Right lung (tissue), 10 donors: ENCODE measurements at places on chromosomes 11 and 22.
A peak's percentile ranks its signal among the peaks of the same experiment; 100 is the strongest.

GRCh38 chr22:37080438-37080837, 28.9 kb downstream of the KCTD17 start:
- DNase-seq: no peak

GRCh38 chr11:57458060-57458409, 2.3 kb upstream of the RTN4RL2 start:
- no peak for DNase-seq

- DNase-seq: no peak
Measured at GRCh38 chr11:48172818-48173609, 43.6 kb upstream of the OR4B1 start.

DNA sequence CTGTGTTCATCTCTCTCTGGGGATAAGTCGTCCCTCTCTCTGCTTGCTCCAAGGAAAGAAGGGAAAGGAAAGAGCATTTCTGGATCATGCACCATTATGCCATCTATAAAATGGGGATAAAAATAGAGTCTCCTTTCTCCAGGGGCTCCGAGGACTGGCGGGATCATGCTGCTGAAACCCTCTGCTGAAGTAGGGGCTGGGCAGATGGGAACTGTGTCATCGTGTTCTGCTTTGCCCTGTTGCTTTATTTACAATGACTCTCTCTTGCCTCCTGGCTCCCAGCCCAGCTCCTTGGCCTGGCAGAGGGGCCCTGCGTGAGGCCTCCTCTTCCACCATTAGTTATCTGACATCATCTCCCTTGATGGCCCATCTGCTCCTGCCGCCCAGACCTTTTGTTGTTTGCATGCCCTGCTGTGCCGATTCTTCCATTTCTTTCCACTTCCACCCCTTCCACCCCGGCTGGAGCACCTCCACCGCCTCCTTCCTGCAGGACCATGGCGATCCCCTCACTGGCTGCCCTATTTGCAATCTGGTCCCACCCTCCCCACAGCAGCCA, 200.9 kb downstream of the MYO18B start:
- DNase-seq: no peak

- no peak for DNase-seq
Measured at GRCh38 chr11:77747381-77747969, 73.0 kb downstream of the RSF1 start.

GRCh38 chr11:118071416-118072030, 5.4 kb upstream of the TMPRSS4 start:
- DNase-seq: no peak

DNA sequence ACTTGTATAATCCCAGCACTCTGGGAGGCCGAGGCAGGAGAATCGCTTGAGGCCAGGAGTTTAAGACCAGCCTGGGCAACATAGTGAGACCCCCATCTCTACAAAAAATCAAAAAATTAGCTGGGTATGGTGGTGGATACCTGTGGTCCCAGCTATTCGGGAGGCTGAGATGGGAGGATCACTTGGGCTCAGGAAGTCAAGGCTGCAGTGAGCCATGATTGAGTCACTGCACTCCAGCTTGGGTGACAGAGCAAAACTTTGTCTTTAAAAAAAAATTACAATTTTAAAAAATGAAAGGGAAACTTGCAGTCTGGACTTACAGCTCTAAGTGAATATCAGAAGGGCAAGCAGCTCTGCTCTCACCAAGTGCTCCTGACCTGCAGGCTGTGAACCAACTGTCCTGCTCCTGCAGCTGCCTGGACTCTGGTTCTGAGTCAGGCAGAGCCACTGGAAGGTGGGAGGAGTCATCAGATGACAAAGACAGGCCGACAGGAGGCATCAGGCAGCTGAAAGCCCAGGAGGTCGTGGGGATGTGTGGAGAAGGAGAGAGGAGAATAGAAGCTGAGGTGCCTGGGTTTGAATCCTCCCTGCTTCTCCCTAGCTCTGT, 9.6 kb downstream of the SMTNL1 start:
- no peak for DNase-seq

GRCh38 chr11:28539239-28540030, 431.2 kb downstream of the METTL15 start:
- DNase-seq: no peak

- DNase-seq: no peak
Measured at GRCh38 chr11:12420706-12421105, 43.3 kb downstream of the PARVA start.

- DNase-seq: no peak
Measured at GRCh38 chr11:12187399-12187798, 77.0 kb downstream of the MICAL2 start.

GRCh38 chr11:107385361-107385981, 72.2 kb downstream of the CWF19L2 start:
- DNase-seq: no peak

DNA sequence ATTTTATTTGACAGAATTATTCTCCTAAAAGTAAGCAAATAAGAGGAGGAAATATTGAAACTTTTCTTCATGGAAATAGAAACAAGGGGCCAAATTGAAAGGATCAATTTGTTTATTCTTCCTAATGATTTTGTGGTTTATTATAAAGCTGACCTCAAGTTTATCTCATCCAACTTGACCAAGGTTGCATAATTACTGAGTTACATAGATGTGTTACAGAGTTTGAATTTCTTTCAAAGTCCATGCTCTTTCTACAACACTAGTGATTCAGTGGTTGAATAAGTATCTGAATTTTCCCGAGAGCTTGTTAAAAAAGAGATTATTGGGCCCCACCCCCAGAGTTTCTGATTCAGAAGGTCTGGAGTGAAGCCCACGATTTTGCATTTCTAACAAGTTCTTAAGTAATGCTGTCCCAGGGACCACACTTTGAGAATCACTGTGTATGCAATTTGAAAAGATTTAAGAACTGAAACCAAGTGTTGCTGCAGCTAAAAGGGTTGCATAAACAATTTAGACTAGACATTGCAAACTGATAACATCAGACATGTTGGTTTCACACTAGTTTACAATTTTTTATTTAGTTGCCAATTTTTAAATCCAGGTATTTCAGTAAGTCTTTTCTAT, 485.7 kb upstream of the ANO5 start:
- DNase-seq: no peak

DNA sequence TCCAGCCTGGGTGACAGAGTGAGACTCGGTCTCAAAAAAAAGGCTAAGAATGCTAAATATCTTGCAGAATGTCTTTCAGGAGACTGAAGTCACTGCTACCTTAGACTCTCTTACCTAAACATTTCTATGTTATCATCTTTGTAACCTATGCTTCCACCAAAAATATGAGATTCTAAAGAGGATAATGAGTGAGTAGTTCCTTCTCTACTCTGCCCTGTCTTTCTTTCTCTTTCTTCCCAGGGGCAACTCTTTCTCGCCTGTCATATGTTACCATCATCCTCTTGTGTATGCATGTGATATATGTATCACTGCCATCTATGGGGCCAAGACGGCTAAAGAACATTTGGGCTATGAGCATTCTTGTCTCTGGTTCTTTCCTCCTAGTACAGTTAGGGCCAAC, 9.0 kb upstream of the RASSF10 start:
- DNase-seq: no peak

GRCh38 chr22:45534339-45535192, 31.9 kb downstream of the FBLN1 start:
- DNase-seq: peak; percentile 92

DNA sequence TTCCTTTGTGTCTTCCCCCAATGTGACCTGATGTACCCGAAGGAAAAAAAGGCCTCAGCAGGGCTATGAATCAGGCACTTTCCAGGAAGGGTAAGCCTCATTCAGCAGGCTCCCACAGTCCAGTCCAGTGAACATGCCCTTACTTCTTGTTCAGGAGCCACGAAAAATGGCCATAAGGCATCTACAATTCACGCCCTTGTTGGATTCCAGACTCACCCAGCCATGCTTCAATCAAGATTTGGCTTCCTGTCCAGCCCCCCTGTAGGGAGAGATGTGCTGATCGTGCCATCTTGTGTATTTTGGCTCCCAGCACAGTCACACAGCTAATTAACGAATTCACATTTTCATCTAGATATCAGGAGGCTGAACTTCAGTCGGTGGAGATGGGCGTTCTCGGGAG, 9.9 kb upstream of the KCNJ5 start:
- DNase-seq: no peak

DNA sequence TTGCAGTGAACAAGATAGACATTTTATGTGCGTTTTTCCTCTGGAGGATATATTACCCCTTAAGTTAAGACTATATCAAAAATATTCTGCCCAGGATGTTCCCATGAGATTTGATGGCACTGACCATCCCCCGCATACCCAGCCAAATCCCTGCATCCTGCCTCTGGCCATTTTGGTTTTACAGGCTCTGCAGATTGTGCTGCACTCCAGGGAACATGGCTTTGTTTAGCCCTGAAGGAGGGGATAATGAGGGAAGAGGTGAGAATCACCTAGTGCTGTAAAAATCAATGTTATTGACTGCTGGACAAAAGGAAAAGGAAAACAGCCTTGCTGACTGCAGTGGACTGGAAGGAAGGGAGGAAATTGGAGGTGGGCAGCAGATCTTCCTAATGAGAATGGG, 717.4 kb downstream of the DLG2 start:
- DNase-seq: no peak

GRCh38 chr11:12198251-12199222, 88.1 kb downstream of the MICAL2 start:
- no peak for DNase-seq

GRCh38 chr11:20621679-20622078, 22.3 kb downstream of the SLC6A5 start:
- DNase-seq: no peak

- DNase-seq: no peak
Measured at GRCh38 chr11:7844521-7844920, 47.8 kb upstream of the OR5P2 start.

DNA sequence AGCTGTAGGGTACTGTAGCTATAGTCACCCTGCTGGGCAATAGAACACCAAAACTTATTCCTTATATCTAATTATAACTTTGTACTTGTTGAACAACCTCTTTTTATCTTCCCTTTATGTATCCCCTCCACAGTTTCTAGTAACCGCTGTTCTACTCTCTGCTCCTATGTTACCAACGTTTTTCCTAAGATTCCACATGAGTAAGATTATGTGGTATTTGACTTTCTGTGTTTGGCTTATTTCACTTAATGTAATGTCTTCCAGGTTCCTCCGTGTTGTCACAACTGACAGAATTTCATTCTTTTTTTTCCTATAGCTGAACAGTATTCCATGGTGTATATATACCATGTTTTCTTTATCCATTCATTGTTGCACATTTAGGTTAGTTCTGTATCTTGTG, 258.4 kb downstream of the DYNC2H1 start:
- no peak for DNase-seq

DNA sequence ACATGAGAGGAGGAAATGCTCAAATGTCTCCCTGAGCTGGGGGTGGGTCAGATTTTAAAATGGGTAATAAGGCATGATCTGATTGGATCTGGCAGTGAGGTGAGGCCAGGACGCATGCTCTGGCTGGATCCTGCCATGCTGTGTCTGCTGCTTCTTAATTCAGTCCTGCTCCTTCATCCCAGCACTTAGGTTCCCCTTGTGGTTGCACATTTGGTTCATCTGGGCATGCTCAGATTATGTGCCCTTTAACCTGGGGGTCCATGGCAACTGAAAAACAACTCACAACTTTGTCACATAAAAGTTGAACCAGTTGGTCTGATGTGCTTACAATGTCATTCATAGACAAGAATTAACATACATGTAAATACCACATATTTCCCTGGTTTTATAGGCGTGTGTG, 67.9 kb downstream of the PIWIL4 start:
- DNase-seq: no peak

- no peak for DNase-seq
Measured at GRCh38 chr11:31640611-31641010, 131.0 kb downstream of the ELP4 start.

DNA sequence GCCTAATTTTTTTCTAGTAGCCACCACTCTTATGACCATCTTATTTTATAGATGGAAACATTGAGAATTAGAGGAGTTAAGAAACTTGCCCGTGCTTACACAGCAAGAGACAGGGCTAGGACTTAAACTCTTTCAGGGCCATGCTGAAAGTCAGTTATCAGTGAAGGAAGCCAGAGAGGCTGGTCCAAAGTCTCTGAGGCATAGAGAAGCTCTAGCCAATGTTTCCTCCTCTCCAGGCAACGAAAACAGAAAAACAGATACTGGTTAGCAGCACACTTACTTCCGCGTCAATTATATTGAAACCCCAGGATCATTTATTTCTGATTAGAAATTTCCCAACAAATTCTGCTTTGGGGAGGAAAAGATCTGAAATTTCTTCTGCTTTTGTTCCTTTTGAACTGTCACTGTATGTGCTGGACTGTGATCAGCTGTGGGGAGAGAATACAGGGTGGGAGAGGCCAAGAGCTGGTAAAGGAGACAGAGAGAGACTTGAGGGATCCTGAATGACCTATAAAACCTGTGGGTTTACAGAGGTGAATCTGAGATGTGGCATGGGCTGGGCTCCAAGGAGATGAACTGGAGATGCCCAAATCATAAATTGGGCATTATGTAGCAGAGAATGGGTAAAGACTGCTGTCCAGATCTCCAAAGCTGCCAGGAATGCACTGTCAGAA, 37.5 kb upstream of the CAPRIN1 start:
- DNase-seq: no peak

DNA sequence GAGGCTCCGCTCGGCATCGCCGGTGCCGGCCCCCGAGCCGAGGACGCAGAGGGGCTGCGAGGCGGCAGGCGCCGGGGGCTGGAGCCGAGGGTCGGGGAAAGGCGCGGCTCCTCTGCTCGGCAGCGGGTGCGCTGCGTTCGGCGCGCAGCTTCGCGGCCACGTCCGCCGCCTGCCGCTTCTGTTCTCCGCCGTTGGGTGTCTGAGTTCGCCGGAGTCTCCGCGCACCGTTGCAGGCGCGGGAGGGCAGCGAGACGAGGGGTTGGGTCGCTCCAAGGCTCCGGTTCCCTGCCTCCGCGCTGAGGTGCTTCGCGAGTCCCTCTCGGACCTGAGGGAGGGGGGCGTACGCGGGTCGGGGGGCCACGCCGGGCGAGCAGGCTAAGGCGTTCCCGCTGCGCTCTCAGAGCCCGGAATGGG, 347 bp downstream of the MN1 start:
- peak; percentile 36 for DNase-seq
